Activated naive CD4-positive, alpha-beta T cell treated with anti-CD3 and anti-CD28 coated beads, Interleukin-2, amount 10 ng/mL, durations not matched to agents 7 days and 5 days (primary cell): ENCODE measurements at places on chromosomes 2 and 18.

GRCh38 chr2:227460833-227461232, 11.1 kb upstream of the AGFG1 start:
- DNase-seq: no peak

DNA sequence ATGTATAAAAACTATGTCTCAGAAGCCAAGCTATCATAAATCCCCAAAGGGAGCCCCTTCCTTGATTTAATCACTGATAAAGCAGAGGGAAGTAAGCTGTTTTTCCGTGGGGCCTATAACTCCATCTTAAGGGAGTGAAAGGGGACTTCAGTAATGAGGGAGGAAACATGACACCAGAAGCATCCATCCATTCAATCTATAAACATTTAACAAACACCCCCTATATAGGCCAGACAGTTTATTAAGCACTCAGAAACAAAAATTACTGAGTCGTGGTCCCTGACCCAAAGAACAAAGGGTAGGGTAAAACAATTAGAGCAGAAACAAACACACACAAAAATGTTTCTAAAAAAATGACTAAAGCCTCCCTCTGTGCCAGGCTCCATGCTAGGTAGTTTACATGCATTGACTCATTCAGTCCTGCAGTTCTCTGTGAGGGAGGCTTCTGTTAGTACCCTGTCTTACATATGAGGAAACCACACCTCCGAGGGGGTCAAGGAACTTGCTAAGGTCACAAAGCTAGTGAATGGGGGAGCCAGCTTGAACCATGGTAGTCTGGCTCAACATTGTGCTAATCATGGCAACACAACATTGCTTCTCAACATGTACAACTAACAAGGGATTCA, 472.1 kb downstream of the CDH2 start:
- DNase-seq: no peak

DNA sequence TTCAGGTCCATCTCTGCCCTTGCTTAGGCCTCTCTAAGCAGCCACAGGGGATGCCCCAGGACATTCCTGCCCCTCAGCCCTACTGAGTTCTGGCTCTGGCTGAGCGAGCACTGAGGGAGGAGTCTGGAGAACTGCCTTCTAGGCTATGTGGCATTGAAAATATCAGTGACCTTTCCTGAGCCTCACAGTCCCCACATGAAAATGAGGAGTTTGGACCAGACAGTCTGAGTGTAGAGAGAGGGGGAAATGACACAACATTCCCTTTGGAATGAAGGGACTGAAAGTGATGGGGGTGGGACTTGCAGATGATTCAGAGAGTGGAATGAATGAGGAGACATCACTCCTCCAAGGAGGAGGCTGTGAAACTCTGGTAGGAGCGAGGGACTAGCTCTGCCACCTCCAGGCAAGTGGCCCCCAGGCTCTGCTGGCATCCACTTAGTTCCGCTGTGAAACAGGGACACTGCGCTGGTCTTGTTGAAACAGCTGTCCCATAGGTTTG, 8.0 kb downstream of the TNS1 start:
- DNase-seq: no peak

- DNase-seq: no peak
These were observed 8.3 kb downstream of the ASAP2 start for GRCh38 chr2:9214873-9215272.

GRCh38 chr18:58865701-58866065, 1.0 kb downstream of the ZNF532 start:
- DNase-seq: no peak

- DNase-seq: no peak
These were observed 87.6 kb downstream of the MAIP1 start for GRCh38 chr2:200042944-200043343.

GRCh38 chr2:212052412-212053159, 486.0 kb downstream of the ERBB4 start:
- no peak for DNase-seq

DNA sequence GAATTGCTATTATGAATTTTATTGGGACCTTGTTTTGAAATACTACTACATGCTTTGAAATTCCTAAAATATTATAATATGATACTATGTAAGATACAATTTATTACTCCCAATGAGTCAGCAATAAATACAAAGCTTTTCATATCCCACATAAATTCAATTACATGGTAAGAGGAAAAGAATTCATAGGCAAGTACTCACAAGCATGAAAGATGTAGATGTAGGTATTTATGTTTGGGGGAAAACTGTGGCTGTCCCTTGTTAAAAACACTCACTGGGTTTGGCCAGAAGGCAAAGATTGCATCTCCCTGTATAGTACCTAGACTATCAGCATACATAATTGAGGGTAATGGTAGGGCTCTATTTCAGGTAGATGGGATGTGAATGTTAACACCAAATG, 90.4 kb downstream of the MBD2 start:
- no peak for DNase-seq

DNA sequence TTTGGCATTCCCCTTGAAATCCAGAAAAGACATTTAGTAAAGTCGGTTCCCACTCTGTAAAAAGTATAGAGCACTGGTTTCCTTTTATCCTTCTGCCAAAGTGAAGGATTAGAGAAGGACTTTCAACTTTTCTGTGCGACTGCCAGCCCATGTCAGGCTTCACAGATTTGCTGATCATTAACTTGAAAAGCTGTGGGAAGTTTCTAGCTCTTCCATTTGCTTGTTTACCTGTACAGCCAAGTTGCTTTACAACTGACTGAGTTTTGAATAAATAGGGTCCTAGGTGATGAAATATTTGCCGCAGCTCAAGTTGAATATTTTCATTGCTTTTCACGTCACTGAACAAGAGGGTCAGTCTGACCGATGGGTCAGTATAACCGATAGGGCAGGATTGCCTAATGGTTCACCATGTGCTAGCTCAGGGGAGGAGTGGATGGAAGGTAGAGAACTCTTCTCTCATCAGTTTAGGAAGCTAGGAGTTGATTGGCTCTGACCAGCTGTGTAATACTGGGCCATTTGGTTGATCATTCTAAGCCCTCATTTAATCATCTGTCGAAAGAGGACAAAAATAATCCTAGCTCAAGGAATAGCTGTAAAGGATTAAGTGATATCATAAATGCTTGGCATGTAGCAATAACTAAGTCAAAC, 30.4 kb downstream of the UPP2 start:
- DNase-seq: no peak

DNA sequence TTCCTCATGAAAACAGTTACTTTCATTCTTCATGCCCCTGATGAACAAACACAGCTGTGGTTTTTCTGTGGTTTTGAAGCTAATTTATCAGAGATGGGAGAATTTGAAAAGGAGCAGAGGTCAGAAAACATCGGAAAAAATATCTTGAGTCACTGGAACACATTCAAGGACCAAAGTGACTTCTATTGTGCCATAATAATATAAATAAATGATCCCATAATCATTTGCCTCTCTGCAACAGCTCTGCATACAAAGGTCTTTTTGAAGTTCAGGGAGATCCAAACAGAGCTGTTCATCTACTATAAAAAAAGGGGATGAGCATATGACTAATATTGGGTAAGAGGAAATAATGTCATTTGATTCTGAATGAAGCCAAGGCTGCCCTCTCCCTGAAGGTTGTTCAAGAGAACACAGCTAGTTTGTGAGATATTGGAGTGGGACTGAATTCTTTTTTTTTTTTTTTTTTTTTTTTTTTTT, 201.3 kb upstream of the GALNT5 start:
- no peak for DNase-seq

DNA sequence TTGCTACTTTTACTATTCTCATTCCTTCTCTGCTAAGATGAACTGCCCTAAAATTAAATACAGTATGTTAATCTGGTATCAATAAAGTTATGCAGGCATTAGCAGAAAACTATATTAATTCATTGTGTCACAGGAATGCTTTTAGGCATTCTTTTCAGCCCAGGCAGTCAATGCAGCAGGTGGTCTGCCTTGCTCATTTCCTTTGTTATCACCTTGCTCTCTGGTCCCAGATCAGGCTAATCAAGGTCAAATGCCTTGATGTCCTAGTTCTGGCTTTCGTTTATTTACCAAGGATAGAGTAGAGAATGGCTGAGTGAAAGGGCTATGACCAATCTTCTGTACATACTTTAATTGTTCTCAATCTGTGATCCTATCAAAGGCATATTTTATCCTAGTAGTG, 1023.6 kb downstream of the TMEM182 start:
- DNase-seq: no peak

DNA sequence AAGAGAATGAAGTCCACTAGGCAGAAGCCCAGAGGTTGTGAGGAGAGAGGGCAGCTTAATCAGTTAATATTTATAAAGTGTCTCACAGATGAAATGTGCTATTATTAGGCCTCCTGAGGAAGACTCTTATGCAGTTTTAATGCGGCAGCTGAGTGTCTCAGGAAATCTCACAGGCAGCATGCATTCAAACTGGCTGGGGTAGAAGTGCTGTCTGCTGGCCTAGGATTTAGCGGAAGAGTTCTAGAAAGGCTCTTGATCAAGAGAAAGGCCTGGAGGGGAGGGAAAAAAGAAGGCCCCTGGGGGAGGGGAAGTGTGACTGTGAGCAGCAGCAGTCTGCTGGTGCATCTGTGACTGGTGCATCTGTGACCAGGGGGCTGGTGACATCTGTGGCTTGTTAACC, 133.0 kb downstream of the FSHR start:
- no peak for DNase-seq

DNA sequence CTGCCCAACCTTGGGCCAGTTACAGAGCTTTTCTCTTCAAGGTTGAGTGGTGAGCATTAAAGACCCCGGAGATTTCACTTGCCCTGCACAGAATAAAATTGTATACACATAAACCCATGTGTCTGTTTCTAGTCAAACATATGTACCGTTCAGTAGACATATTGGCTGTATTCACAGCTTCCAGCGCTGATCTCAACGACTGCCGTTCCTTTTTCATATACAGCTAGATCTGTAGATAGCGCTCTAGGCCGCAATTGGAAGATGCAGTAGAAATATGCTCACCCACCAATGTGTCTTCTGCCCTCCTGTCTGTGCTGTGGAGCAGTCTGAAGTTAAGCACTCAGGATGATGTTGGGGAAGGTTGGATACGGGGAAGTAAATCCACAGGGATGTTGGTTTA, 317.7 kb downstream of the SETBP1 start:
- DNase-seq: no peak

DNA sequence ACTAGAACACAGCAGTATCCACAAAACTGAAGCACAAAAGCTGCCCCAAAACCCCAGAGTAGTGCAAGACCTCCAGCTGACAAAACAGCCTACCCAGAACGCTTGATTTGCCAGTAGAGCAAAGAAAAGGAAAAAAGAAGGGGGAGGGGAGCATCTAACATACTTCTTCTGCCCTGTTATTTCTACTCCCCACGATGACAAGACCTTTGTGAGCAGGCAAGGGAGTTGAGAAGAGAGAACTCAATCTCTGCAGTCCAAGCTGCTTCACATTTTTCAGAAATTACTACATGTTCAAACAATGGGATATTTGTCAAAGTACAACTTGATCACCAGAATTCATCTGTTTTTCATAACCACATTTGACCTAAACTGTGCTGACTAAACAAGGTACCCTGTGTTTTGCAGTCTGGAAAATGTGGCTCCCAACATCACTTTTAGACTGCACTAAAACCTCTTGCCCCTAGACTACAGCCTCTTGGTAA, 286.7 kb downstream of the EXOC6B start:
- DNase-seq: no peak

DNA sequence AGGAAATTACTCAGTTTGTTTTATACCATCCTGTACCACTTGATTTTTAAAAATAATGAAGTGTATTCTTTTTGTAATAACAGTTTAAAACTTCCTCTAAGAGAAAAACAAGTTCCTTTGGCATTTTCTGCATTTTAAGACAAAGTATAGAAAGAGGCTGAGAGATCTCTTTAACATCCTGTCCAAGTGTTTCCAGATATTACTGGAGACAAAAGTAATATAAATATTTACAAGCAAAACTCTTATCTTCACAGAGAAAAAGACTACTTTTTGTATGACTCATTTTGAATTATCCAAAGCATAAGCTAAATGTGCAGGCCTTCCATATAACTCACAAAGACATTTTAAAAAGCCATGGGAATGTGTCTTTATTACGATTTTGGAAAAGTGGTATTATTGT, 221.1 kb downstream of the RDH14 start:
- DNase-seq: no peak

GRCh38 chr2:4354164-4354563, 650.8 kb downstream of the DCDC2C start:
- DNase-seq: no peak

DNA sequence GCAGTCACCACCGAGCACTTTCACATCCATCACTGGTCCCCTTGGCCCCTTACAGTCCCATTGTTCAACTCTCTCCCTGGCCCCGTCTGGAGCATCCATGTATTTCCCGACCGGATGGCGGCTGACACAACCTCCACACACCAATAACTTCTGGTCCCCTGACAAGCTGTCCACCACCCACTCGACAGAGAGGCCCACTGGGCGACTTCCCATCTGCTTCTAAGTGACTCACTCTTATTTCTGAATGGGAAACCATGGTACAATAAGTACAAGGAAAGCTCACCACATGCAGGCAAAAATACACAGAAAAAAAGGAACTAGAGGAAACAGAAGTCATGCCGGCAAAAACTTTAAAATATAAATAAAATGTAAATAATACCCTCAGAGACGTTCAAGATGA, 82.9 kb upstream of the RAB12 start:
- DNase-seq: no peak

DNA sequence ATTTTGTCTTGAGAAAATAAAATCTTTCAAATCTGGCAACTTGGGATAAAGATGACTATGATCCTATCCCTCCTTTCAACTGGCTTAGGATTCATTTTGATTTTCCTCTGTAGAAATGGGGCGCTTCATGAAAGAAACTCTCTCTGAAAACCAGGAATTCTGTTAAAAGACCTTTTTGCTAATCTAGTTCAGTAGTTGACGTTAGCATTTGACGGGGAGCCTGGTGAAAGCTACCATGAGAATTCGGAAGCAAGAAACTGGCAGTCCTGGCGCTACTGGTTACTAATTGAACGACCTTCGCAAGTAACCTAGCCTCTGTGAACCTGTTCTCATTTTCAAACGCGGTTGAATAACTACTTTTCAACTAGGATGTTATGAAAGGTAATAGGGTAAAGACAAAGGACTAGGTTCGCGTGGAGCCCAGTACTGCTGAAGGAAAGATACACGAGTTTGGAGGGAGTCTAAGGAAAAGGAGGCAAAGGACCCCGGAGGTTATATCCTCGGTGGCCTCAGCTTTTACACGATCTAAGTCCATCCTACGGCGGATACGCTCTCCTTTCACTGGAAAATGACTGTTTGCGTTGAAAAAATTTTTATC, 604 bp upstream of the STK11IP start:
- DNase-seq: no peak

DNA sequence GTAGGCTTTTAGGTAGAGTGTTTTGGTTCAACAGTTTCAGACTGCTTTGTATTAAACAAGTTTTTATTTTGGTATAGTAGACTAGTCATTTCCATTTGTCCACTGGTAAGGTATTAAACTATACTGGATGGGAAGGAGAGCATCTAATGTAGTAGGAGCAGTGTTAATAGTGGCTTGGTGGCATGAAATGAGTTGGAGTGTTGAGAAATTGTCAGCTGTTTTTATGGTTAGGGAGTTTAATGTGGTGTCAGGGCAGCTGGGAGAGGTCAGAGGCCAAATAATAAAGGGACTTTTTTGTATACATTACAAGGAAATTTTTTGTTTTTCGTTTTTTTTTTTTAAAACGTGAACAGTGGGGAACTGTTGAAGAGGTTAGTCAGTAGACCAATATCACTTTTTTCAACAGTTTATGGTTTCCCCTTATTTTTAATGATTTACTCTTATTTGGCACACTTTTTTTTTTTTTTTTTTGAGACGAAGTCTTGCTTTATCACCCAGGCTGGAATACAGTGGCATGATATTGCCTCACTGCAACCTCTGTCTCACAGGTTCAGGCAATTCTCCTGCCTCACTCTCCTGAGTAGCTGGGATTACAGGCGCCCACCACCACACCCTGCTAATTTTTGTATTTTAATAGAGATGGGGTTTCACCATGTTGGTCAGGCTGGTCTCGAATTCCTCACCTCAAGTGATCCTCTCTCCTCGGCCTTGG, 21.2 kb downstream of the ACTR3 start:
- DNase-seq: no peak
